Stomach (tissue), 19 donors: ENCODE measurements at places on chromosomes 1 and 21.
A peak's percentile ranks its signal among the peaks of the same experiment; 100 is the strongest.

- no peak for DNase-seq
These were observed 103.3 kb downstream of the RABGAP1L start for GRCh38 chr1:174262349-174263241.

DNA sequence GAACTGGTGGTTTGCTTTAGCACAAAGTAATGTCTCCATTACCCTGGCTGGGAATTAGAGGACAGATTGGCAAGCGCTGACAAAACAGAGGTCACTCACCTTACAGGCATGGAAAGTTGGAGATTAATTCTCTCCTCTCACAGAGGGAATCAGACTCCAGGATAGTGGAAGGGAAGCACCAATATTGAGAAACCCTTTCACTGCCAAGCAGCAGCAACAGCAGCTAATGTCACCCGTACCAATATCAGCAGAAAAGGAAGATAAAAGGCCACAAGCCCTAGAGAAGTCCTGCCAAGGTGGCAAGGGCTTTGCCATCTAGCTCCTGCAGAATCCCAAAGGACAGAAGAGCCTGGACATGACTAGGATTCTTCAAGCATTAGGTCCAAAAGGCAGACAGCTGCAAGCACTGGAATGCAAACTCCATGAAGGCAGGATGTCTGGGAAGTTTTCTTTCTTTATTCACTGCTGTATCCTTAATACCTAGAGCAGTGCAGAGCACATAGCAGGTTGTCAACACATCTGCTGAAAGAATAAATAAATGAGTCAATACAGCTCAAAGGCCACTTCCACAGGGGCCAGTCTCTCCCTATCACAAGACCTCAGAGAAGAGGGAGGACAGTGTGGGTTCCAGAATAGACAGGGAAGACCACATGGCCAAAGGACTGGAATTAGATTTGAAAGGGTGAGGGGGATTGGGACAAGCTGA, 57.2 kb downstream of the ERI3 start:
- no peak for DNase-seq

DNA sequence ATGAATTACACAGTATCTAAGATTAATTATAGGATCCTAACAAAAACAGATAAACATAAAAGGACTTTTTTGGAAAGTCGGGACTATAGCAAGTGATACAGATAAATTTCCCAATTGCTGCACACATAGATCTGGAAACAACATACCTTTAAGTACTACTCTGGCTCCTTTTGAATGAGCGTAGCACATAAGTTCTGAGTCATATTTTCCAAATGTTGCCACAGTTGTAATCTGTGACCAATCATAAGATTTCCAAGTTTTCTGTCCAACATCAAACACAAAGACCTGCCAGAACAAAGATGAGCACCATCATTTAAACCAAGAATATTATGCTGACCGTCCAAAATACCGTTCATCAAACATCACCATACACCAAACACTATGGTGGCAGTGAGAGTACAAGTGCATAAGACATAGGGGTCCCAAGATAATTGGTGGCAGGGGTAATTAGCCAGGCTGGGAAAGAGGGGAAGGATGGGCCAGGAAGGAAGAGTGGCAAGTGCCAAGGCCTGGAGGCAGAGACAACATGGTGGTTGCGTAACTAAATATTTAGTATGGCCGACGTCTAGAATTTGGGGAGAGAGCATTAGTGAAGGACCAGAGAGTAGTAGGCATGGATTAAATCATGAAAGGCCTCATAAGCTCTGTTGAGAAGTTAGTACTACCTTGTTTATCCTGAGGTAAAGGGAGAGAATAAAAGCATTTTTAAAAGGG, 3.6 kb downstream of the CTBS start:
- no peak for DNase-seq

DNA sequence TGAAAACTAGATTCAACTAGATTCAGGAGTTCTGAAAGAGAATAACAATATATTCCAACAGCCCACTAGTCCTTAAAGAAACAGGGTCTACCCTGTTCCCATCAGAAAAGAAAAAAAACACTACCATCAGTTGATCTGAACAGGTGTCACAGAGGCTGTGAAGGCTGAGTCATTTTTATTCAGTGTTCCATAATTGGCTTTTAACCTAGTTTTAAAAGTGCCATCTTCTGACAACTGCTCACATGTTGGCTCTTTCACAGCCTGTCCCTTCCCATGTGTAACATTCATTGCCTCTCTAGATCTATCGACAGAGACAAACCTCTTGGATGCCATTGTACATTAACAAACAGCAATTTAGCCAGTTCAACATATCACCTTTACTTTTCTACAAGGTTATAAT, 243.7 kb downstream of the TBX15 start:
- DNase-seq, result no peak

GRCh38 chr1:22709227-22709626, 1.4 kb upstream of the EPHB2 start:
- DNase-seq, result no peak

DNA sequence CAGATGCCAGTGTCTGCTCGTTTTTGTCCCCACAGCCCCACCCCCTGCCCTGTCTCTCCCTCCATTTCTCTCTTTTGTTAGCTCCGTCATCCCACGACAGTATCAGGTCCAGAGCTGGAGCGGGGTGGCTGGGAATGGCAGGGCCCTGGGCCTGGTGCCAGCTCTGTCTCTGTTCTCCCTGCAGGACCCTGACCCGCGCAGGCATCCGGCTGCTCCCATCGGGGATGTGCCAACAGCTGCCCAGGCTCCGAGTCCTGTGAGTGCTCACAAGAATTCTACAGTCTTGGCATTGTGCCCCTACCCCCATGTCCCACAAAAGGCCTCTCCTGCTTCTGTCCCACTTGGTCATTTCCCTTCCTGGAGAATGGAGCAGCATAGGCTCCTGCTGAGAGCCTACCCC, 37.4 kb downstream of the UBE2T start:
- DNase-seq, result no peak

- no peak for DNase-seq
These were observed 12.2 kb downstream of the MORN1 start for GRCh38 chr1:2378956-2379732.

DNA sequence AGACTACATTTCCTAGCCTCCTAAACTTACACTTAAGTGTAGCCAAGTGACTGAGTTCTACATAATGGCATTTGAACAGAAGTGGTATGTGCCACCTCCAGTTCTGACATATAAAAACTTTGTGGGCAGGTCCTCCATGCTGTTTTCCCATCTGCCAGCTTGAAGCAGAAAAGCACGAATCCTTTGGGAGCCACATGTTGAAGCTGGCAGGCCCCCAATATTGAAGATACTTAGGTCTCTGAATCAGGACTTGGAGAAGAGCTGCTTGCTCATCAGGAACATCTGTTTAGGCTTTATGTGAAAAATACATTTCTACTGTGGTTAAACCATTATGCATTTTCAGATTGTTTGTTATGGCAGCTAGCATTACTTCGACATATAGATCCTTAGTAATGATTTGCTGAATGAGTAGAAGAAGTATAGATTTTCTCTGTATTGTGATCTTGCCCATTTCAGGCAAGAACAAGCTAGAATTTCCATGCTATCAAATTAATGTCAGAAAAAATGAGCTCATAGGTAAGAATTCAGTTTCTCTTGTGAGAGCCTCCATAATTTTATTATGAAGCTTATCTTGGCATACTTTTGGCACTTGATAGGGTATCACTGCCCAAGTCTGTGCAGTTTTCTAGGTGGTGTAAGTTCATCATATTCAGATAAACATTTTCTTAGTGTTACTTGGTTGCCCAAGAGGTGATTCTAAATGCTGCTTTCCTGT, 68.4 kb downstream of the GDAP2 start:
- peak; percentile 11 for DNase-seq

- no peak for DNase-seq
These were observed 22.6 kb downstream of the MIS18A start for GRCh38 chr21:32256251-32256650.

DNA sequence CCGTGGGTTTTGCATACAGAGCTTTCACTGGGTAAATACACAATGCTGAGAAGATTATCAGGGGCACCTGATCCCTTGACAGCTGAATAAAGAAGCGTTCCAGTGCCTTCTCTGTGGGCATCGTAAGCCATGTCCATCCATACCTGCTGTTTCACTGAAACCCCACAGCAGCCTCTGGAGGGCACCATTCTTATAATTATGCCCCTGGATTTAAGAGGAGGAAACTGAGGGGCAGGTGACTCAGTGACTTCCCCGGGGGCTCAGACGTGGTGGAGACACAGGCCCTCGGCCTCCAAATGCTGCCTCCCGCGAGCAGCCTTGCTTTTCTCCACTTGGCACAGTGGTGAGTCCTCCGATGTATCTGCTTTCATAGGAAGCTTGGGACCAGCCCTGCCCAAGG, 56.7 kb downstream of the B3GALT5 start:
- DNase-seq, result no peak

DNA sequence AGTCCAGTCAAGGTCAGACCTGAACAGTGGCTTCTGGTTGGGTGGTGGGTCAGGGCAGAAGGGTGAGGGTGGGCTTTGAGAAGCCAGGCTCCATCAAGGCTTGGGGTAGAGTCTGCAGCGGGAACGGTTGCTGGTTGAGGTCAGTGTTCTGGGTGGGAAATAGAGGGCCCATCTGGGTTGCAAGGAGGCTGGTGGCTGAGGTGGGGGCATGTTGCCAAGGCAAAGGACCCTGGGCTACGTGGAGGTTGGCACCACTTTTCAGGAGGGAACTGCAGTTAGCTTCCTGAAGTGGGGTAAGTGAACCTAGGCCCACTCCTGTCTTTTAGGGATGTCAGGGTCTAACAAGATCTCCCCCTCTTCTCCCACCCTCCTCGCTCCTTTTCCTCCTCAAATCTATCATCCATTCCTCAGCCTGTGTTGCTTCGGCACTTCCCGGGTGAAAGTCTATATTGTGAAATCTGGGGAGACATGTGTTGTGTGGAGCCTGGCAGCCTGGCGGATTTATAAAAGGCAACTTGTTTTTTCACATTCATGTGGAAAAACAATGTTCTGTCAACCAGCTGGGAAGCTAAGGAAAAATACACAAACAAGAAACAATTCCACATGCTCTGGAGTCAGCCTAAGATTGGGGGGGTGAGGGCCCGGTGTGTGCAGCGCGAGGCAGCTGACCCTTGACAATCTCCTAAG, 1.5 kb downstream of the IL22RA1 start:
- DNase-seq, result peak; percentile 68

DNA sequence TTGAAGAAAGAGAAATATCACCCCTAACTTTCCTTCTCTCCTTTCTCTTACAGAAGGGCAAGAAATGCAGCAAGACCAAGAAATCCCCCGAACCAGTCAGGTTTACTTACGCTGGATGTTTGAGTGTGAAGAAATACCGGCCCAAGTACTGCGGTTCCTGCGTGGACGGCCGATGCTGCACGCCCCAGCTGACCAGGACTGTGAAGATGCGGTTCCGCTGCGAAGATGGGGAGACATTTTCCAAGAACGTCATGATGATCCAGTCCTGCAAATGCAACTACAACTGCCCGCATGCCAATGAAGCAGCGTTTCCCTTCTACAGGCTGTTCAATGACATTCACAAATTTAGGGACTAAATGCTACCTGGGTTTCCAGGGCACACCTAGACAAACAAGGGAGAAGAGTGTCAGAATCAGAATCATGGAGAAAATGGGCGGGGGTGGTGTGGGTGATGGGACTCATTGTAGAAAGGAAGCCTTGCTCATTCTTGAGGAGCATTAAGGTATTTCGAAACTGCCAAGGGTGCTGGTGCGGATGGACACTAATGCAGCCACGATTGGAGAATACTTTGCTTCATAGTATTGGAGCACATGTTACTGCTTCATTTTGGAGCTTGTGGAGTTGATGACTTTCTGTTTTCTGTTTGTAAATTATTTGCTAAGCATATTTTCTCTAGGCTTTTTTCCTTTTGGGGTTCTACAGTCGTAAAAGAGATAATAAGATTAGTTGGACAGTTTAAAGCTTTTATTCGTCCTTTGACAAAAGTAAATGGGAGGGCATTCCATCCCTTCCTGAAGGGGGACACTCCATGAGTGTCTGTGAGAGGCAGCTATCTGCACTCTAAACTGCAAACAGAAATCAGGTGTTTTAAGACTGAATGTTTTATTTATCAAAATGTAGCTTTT, 2.4 kb downstream of the CCN1 start:
- no peak for DNase-seq

GRCh38 chr1:109307274-109308021, 637 bp upstream of the MYBPHL start:
- DNase-seq, result peak; percentile 43

- DNase-seq, result no peak
These were observed 187.9 kb downstream of the VAV3 start for GRCh38 chr1:107776900-107777663.

DNA sequence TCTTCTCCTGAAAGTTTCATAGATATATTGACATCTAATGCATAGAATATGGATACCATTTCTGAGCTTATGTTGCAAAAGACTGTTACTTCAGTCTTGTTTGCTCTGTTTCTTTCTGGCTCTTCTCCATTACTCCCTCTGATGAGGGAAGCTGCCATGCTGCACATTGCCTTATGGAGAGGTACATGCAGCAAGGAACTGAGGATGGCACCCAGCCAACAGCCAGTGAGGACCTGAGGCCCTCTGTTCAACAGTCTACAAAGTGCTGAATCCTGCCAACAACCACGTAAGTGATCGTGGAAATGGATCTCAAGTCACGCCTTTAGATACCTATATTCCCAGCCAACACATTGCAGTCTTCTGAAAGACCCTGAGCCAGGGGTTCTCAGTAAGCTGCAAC, 66.6 kb upstream of the ADAMTS5 start:
- no peak for DNase-seq

GRCh38 chr1:226711976-226712741, 26.9 kb downstream of the ITPKB start:
- DNase-seq, result no peak

GRCh38 chr1:172930142-172930541, 120.6 kb downstream of the TNFSF18 start:
- DNase-seq, result no peak

- no peak for DNase-seq
These were observed 652.9 kb downstream of the PLA2G4A start for GRCh38 chr1:187481581-187482148.
